ENCODE measurements at places on chromosomes 7 and 10.
A peak's percentile ranks its signal among the peaks of the same experiment; 100 is the strongest.

DNA sequence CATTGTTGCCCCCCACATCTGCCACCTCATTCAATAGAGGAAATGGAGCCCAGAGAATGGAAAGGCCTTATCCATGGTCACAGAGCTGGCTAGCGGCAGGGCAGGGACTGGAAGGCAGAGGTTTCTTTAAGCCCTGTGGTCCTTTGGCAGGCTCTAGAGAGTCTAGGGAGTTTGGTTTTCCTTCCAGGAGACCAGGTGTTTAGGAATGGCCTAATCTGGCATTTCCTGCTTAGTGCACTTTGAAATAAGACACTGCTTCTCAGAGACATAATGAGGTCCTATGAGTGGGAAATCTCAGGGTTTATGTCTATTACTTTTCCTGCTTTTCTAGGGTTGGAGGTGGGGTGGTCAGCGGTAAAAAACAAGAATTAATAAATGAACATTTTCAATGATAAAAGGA lies 6.1 kb downstream of the MARVELD1 start:
- no peak for DNase-seq

DNA sequence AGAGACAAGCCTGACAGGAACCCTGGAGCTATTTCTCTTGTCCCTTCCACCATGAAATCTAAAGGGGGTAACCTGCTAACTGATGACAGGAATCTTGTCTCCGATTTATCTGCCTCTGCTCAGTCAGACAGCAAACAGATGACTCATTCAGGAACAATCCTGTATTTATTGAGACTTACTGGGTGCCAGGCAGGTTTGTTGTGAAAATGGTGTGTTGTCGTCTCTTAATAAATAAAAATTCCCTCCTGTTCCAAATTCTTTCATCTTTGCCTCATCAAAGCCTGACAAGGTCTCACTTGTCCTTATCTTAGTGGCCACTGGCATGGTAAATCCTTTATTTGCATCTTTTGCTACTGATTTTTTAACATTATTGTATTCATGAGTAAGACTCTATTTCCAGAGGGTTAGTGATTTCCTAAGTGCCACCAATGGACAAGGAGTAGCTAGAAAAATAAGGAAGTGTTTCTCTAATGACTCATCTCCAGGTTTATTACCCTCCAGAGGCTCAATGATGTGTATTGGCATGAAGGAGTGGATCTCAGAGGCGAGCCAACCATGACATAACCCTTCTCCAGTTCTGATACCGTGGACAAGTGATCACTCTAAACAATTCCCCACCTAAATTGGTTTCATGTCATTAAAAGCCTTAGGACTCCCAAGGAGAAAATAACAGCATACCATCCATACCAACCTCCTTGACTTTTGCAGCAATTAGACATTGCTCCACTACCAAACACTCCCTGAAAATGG lies 724.0 kb downstream of the GRID1 start:
- peak; percentile 84 for DNase-seq

DNA sequence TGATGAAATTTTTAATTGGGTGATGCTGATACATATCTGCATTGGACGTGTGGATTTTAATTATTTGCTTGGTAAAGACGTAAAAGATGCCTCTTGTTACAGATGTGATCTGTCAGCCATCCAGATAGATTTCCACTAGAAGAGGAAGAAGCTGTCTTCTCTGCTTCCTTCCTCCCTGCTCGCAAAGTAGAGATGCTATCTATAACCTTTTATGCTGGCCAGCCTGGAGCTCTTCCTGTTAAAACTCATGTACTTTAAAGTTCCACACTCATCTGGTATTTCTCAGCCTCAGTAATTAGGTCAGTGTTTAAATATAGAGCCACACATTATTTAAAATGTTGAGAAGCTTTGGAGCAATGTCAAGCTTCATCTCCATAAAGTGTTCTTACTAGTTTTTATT lies 51.2 kb upstream of the TMEM229A start:
- DNase-seq: no peak

DNA sequence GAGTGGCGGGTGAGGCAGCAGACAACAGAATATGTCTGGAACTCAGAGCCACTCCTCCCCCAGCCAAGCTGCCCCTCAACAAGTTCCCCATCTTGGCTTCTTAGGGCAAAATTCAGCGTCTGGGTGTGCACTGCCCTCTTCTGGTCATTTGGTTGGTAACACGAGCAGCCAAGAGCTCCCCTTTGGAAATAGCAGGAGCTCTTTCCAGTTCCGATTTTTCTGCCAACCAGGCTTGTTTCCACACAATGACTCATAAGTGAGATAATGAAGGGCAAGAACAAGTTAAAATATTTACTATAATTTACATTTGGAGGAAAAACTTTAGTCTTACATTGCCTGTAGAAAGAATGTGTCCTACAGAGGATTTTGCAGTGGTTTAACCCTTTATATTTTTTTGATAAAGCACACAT lies 70.5 kb downstream of the ADCYAP1R1 start:
- DNase-seq: peak; percentile 84

DNA sequence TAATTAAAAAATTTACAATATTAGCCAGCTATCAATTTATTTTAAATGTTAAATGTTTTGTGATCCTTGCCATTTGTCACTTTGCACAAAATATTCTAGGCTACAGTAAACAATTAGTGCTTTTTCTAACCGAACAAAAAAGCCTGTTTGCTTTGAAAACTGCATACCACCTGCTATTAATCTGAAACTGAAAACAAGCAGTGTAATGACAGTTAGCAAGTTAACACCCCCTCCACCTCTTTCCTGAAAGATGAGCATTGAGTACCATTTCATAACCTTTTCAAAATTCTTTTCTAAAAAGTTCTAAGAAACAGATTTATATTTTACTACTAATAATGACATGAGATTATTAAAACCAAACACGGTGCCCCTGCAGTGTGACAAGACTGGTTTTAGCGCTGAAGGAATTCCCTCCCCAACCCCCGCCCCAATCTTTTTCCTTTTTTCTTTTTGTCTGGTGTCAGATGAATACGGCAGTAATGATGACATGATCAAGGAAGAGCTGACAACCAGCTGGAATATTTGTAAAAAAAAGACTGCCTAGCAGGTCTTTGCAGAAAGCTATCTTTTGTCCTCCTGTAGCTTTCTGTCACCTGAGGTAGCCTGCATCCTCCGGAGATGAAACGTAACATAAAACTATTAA lies 175.6 kb downstream of the CHCHD3 start:
- DNase-seq: no peak

- no peak for DNase-seq
Measured at GRCh38 chr10:88865281-88865876, 13.7 kb upstream of the ANKRD22 start.

- no peak for DNase-seq
Measured at GRCh38 chr10:71124921-71125748, 87.2 kb upstream of the UNC5B start.

DNA sequence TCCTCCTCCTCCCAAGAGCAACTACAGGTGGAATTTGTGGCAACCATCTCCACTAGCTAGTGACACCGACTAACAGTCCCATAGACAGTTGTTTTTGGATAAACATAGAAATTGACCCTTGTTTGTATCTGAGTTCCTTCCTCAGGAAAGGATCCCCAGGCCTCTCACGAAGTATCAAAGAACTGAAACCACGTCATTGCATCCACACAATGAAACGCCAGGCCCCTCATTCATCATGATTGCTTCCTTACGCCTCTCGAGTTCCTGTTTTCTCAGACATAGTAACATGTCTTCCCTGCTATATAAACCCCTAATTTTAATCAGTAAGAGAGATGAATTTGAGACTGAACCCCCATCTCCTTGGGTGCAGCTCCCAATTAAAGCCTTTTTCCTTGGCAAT lies 18.1 kb downstream of the SLC35G1 start:
- no peak for DNase-seq

DNA sequence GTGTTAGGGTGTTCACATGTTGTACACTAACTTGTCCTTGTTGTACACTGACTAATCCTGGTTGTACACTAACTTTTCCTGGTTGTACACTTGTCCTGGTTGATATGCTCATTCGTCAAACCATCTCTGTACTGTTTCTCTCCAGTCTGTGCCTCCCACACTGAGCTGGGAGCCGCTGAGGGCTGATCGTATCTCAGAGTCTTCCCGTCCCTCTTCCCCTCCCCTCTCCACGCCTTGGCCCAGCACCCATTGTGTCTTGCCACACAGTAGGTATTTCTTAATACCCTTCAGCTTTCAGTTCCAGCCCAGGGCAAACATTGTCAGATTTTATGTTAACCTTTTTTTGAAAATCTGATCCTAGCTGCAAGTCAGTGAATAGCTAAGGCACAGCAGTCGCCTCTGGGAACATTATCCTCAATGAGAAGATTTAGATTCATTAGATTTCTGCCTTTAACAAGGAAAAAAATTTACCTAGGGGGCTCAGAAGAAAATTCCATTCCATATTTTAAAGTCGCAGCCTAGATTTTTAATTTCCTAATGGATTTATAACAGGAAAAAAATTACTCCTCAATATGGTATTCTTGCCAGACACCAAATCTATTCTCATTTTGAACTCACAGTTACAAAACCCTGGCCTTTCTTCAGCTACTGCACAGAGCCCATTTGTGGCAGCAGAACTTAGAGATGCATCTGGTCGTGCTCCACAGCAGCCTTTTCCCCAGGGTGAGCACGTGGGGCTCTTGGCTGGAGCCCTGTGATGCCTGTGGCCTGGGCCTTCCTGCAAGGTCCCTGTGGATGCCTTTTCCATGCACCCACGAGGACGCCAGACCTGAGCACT lies 33.0 kb upstream of the CHST15 start:
- peak; percentile 10 for DNase-seq

- no peak for DNase-seq
Measured at GRCh38 chr10:6204063-6204340, 1.3 kb downstream of the PFKFB3 start.

DNA sequence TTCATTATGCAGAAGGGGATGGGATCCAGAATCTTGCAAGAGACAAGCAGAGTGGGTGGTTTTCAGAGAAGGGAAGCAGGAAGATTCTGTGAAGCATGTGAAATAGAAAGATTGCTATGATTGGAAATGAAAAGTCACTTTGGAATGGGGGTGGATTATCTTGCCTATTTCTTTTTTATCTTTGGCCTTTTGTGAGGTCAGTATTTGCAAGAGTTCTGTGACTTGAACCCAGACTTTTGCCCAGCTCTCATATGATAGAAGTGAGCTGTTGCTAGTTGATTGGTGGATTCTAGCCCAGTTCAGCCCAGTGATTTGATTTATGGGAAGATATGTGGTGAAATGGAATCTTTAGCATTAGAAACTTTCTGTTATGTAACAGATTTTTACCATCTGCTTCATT lies 17.1 kb downstream of the ENTPD7 start:
- peak; percentile 96 for DNase-seq

- peak; percentile 63 for DNase-seq
Measured at GRCh38 chr7:11212816-11213215, 239.1 kb downstream of the PHF14 start.

DNA sequence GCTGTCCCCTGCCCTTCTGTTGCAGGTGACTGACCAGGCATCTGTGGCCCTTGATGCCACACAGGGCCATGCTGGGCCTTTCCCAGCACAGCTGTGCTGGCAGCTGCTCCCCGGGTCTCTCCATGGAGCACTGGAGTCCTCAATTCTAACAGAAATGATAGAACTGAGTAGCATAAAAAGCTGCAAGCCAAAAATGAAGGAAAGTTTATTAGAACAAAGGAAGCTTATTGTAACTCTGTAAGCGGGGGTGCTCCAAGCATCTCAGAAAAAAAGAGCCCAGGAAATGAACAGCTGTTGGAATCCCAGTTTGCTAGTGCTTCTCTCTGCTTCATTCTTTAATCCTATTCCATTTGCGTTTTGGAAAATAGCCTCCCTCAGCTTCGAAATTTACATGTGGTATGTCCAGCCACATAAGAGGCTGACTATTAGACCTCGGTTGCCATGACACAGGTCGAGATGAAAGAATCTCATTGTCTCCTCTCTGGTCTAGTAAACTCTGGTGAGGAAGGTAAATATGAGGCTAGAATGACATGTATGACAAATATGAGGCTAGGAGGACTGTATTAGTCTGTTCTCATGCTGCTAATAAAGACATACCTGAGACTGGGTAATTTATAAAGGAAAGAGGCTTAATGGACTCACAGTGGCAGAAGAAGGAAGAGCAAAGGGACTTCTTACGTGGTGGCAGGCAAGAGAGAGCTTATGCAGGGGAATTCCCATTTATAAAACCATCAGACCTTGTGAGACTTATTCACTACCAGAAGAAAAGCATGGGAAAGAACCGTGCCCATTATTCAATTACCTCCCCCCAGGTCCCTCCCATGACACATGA lies 23.7 kb downstream of the EPDR1 start:
- DNase-seq: no peak
